Stimulated activated CD4-positive, alpha-beta T cell treated with anti-CD3 and anti-CD28 coated beads, Interleukin-2, amount 100 ng/mL, for 24 hours (primary cell): ENCODE measurements at places on chromosomes 5 and 9.

- no peak for DNase-seq
Observed at GRCh38 chr5:136446565-136446964, 81.2 kb upstream of the TRPC7 start.

DNA sequence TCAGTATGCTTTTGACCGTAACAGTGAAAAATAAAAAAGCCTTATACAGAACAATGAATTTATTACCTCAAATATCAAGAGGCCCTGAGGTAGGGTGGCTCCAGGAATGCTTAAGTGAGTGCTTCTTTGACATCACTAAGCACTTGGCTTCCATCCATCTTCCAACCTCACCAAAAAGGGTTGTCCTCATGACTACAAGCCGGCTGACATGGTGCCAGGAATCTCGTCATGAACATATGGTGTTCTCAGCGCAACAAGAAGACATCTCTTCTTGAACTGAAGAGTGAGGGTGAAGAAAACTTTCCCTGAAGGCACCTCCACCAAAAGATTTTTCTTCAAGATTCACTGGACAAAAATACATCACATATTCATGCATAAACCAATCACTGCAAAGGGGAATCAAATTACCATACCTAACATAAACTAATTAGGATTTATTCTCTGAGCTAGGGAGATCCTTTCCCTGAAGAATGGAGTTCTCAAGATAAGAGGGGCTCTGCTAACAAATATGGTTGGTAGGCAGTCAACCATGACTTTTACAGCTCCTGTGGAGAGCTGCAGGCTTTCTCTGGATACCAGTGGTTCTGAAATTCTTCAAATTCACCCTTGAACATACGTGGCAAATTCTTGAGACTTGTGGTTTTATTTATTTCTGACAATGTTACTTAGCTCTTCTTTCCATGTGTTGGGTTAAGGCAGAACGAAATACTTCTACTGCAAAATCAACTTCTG, 49.5 kb downstream of the AGXT2 start:
- no peak for DNase-seq

DNA sequence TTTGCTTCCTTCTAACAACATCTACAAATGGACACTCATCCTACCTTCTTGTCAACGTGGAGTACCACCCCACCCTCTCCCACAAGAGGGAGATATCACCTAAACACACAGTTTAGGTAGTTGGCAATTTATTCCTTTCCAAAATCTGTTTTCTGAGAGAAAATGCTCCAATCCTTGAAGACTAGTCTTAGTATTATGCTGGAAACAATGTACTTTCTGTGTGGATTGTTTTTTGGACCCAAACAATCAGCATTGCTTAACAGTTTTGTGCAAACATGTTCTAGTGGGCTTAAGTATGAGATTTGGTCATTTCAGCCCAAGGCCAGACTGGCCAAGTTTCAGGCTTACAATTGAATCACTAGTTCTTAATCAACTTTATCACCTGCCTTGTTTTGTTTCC, 359.1 kb downstream of the ARHGEF28 start:
- no peak for DNase-seq

DNA sequence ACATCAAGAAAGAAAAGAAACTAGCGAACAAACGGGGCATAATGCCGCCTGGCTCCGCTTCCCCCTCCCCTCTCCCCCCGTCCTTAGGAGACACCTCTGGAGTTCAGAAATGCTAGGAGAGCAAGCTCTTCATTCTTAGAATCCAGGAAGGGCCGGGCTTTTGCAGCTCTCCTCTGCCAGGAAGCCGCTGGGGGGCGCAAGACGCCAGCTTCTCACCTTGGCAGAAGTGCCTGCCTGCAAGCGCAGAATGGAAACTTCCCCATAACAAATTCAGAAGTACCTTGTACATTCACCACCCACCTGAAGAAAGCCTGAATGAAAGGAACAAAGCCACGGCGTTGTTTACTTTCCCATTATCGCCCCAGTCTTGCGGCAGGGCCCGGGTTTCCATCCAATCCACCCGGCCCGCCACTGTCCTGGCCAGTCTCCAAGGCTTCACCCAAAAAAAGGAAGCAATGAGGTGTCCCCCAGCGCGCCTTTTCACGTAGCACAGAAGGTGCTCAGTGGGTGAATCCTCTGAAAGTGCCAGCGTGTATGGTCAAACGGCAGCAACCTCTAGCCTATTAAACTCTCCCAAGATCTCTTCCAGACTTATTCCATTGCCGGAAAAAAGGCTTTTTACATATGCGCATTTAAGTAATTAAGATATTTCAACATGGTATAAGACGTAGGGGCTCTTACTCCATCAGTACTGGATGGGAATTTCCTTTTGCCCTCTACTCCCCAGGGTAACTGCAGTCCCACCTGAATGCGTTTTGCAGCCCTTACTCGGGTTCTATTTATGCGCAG, 1.6 kb upstream of the GADD45G start:
- DNase-seq = peak; percentile 93

DNA sequence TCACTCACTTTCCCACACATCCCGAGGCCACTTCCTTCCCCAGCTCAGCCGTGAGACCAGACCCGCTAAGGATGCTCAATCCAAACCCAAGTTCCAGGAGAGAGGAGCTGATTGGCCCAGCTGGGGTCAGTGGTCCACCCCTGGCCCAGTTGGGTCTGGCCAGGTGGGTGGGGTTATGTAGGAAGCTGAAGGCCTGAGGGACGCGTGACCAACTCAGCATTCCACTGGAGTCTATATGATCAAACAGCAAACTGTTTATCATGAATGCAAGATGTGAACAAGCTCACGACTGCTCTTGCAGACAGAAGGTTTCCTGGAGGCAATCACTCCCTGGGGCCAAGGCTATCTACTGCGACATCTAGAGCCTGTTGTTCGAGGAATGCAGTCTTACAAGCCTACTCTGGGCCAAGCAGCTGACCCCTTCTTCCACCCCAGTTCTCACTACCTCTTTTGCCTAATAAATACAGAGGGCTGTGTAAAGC, 4.9 kb upstream of the RAPGEF1 start:
- no peak for DNase-seq

- peak; percentile 42 for DNase-seq
Observed at GRCh38 chr5:150410524-150411244, 2.0 kb downstream of the CD74 start.

GRCh38 chr9:7058473-7058872, 300.7 kb downstream of the KDM4C start:
- no peak for DNase-seq
